ENCODE measurements at places on chromosomes 6 and 20. TPM values are rescaled to one million over a fixed set of nuclear protein-coding genes. Genes with fewer than 3 reads are reported as not detected.

NOX3 gene
- total RNA-seq, result not detected

C6orf118 gene
- total RNA-seq, result not detected

MUC22 gene
- not detected for total RNA-seq

SCRT2 gene
- not detected for total RNA-seq

TREML2 gene
- not detected for total RNA-seq

VIP gene
- not detected for total RNA-seq

TNF gene
- total RNA-seq, result 0.59 TPM

VNN1 gene
- 0.09 TPM for total RNA-seq

WASF1 gene
- 49.4 TPM for total RNA-seq

PNPLA1 gene
- total RNA-seq, result not detected

CYP39A1 gene
- total RNA-seq, result 5.2 TPM

NRN1 gene
- 0.17 TPM for total RNA-seq

CRISP3 gene
- not detected for total RNA-seq

PNLDC1 gene
- total RNA-seq, result not detected

C6orf58 gene
- not detected for total RNA-seq

SLC22A1 gene
- 2.5 TPM for total RNA-seq

GABRR1 gene
- not detected for total RNA-seq

STMND1 gene
- total RNA-seq, result not detected

OR2J1 gene
- total RNA-seq, result not detected
